ENCODE measurements at places on chromosomes 2 and 18. TPM values are rescaled to one million over a fixed set of nuclear protein-coding genes. Genes with fewer than 3 reads are reported as not detected.

FNDC4 gene
- 16.9 TPM for total RNA-seq

MLPH gene
- total RNA-seq = 9.9 TPM

ZNF396 gene
- total RNA-seq = 0.72 TPM

ADRA2B gene
- total RNA-seq = not detected

ERLEC1 gene
- total RNA-seq = 125 TPM

GAREM1 gene
- total RNA-seq = 15.1 TPM
